ENCODE measurements at places on chromosomes 3 and 15.

- DNase-seq: no peak
Measured at GRCh38 chr15:100588638-100589242, 13.2 kb downstream of the LINS1 start.

GRCh38 chr3:179766416-179767133 is 113.7 kb downstream of the USP13 start:
- DNase-seq: no peak

DNA sequence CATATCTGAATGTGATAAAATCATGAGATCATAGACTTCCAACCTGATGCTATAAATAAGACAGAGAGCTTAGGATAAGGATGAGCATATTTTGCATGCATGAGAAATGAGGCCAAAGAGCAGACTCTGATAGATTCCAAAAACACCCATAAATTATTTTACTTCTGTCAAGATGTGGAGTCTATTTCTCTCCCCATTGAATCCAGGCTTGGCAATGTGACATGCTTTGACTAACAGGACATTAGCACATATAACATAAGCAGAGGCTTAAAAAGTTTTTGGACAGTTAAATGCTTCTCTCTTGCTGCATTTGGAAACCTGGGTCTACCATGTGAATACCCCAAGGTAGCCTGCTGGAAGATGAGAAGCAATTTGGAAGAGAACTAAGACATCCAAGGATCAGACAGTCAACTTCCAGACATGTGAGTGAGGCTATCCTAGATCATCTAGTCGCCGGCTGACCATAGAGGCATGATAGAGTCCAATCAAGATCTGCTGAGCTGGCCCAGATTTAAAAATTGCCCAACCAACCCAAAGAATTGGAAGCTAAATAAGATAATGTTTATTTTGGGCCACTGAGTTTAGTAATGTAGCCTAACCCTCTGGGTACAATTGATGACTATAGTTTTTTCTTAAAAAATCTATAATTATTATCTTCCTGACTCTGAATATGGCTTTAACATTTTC is 30.3 kb downstream of the MYLK start:
- no peak for DNase-seq

GRCh38 chr3:139521816-139522215 is 17.7 kb downstream of the RBP1 start:
- no peak for DNase-seq

DNA sequence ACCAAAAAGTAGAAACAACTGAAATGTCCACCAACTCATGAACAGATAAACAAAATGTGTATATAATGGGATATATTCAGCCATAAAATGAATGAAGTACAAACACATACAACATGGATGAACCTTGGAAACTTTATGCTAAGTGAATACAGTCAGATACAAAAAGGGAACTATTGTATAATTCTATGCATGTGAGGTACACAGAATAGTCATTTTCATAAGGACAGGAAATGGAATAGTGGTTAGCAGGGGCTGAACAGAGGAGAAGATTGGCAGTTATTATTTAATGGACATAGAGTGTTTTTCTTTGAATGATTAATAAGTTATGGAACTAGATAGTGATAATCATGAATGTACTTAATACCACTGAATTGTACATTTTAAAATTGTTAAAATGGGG is 20.0 kb upstream of the TRANK1 start:
- no peak for DNase-seq

DNA sequence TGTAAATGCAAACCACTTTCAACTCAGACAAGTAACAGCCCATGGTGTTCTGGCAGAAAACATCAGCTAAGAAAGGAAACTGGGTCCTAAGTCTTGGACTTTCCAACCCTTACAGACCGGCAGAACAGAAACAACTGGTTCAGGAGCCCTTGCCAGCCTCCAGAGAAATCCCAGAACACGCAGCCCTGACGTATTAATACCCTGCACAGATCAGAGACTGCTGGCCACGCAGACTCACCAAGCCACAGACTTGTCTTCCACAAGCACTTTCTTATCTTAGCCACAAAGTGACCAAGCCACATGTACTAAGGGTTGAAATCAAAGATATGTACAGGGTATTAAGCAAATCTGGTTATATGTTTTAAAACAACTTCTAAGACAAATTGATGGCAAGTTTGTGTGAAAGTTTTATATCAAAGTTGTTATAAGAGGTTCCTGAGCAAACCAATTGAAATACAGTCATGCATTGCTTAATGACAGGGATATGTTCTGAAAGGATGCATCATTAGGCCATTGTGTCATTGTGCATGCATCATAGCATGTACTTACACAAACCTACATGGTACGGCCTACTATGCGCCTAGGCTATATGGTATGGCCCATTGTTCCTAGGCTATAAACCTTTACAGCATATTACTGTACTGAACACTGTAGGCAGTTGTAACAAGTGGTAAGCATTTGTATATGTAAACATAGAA is 36.8 kb downstream of the BTD start:
- DNase-seq: peak; percentile 77

DNA sequence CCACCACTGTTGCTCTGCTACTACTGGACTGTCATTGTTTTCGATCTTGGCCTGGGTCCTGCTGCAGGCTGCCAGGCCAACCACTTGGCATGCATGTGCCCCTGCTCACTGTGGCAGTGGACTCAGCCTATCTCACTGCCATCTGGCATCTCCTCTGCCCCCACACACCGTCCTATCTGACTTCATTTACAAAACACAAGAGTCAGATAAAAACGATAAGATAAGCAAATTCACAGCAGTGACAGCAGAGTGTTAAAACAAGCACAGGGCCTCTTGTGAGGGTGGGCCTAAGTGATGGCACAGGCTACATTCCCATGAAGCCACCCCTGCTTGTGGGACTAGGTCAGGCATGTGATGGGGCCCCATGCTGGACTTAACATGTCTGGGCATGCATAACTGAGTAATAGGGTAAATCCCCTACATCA is 68.1 kb downstream of the CRYGS start:
- DNase-seq: no peak

DNA sequence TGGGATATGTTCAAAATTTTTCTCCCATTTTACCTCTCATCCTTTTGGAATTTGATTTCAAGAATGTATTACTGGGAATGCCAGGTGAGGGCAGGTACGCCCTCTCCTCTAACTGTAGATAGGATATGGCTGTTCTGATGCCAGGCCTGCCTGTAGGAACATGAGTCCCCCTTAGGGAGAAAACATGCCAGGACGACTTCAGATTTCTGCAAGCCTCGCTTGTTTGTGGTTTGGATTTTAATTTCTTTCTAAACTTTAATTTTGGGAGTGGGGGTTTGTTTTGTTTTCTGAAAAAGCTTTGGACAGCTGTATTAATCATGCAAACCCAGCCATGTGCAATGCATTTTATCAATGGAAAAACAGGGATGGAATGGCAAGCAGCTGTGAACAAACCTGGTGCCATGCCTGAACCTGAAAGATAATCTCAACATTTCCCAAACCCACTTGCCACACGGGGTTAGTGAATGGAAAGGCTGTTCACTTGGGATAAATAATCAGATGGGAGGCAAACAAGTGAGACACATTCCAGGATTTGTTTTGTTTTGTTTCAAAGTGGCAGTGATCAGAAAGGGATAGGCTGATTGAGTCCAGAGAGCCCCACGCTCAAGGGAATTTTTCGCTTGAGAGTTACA is 207.6 kb downstream of the GAP43 start:
- no peak for DNase-seq

DNA sequence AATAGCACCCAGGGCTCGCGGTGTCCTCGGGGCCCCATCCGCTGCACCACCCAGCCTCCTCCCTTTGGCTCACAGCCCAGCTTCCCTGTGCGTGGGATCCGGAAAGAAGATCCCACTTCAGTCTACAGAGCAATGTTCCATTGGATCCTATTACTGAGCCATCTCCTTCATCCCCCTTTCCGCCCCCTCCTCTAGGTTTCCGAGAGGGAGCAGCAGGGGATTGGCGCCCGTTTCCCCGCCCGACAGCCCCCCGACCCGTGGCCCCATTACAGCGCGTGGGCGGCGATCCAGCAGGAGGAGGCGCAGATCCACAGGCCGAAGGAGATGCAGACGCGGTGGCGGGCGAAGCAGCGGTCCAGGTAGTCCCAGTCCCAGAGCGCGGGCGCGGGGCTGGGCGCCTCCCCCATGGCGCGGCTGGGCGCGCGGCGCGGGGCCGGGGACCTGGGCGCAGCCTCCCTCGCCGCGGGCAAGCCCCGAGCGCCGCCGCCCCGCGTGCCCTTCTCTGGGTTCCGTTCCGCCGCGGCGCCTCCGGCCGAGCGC is 340 bp downstream of the TMEM44 start:
- peak; percentile 61 for DNase-seq

- no peak for DNase-seq
Measured at GRCh38 chr3:78979028-78979427, 788.8 kb downstream of the ROBO1 start.

DNA sequence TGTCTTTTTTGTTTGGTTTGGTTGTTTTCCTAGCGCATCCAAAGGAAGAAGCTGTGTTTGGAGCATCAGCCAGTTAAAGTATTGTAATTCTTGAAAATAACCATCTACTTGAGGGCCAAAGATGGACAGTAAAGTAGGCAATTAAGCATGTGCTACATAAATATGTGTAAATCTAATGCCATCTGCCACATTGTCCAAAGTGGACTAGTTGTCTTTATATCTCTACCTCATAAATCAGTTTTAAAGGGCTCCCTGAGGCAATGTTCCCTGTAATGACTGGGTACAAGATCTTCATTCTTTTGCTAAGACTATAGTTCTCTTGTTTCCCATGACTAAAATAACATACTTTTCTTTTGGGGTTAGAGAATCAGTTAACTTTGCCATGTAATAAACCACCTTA is 460.0 kb upstream of the RARB start:
- no peak for DNase-seq

- DNase-seq: no peak
Measured at GRCh38 chr3:165210727-165211126, 14.5 kb upstream of the SLITRK3 start.

- DNase-seq: peak; percentile 72
Measured at GRCh38 chr3:188320757-188321156, 166.8 kb downstream of the LPP start.

GRCh38 chr15:90820481-90820880 is 47.9 kb upstream of the FURIN start:
- no peak for DNase-seq

- no peak for DNase-seq
Measured at GRCh38 chr15:73782344-73782959, 29.3 kb upstream of the INSYN1 start.

DNA sequence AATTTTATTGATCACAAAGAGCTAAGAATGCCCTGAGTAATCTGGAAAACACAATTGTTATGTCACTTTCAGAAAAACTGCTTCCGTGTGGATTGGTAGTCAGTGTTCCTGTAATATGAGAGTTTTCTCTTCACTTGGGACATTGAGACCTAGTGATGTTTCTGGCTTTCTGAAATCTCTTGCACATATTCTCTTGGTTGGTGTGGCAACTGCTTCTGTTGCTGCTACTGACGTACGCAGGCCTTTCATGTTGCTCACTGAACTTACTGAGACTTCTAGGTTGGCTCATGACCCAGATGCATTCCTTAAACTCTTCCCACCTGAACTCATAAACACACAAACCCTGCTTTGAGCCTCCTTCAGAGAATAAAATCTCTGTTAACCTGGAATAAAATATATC is 175.0 kb upstream of the PFN2 start:
- no peak for DNase-seq

DNA sequence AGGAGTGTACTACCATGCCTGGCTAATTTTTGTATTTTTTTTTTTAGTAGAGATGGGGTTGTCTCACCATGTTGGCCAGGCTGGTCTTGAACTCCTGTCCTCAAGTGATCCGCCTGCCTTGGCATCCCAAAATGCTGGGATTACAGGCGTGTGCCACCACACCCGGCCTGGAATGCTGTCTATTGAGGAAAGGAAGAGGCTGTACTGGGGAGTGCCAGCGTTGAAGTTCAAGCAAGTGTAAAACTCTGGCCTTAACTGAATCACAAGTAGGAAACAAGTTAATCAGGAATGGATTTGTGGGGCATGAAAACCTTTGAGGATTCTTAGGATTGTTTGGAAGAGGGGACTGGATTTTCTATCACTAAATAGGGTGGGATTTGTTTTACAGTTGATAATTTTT is 1.4 kb upstream of the SENP2 start:
- DNase-seq: no peak

DNA sequence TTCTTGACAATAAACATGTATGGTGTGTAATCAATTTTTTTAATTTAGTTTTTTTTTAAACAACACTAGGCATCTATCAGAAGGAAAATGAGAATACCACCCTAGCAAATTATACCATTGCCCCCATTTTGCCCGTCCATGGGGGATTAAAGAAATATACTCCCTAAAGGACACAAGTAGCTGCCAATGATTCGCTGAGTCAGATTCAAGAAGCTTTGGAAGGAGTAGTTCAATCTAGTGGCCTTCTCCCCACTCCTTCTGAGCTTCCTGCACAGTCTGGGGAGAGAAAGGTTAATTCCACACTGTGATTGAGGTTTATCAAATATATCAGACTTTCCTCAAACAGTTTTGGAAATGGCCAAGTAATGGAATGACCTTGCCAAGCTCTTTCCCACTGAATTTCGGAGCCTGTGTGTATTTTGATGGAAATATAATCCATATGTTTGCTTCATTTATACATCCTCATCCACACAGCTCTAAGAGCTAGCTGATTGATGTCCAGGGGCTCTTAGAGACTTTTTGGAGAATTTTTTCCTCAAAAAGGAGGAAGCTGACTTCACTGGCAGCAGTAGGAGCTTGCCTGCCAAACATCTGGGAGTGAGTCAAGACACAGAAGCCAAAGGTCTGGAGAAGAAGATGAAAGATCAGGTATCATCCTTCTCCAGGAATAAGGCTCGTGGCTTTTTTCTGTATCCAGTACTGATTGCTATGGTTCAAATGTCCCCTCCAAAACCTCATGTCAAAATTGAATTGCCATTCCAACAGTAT is 478.5 kb upstream of the PROK2 start:
- no peak for DNase-seq

DNA sequence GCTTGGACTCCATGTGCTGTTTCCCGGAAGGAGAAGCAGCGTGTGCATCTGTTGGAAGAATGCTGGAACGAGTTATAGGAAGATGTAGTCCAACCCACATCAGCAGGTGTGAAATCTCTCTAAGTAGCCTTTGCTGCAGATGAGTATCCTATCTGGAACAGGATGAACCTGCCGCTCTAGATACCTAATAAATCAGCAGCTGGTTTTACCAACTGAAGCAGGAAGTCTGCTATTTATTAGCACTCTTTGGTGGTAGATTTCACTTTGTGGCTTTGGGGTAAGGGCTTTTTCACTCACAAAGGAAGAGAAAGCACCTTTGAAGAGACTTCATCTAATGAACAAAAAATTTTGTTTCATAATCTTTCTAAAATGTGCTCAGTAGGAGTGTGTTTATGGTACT is 66.4 kb downstream of the DCUN1D1 start:
- no peak for DNase-seq

Measured in cardiac fibroblast (primary cell).